ENCODE measurements at places on chromosomes 7 and 10. TPM values are rescaled to one million over a fixed set of nuclear protein-coding genes. Genes with fewer than 3 reads are reported as not detected.

DNA sequence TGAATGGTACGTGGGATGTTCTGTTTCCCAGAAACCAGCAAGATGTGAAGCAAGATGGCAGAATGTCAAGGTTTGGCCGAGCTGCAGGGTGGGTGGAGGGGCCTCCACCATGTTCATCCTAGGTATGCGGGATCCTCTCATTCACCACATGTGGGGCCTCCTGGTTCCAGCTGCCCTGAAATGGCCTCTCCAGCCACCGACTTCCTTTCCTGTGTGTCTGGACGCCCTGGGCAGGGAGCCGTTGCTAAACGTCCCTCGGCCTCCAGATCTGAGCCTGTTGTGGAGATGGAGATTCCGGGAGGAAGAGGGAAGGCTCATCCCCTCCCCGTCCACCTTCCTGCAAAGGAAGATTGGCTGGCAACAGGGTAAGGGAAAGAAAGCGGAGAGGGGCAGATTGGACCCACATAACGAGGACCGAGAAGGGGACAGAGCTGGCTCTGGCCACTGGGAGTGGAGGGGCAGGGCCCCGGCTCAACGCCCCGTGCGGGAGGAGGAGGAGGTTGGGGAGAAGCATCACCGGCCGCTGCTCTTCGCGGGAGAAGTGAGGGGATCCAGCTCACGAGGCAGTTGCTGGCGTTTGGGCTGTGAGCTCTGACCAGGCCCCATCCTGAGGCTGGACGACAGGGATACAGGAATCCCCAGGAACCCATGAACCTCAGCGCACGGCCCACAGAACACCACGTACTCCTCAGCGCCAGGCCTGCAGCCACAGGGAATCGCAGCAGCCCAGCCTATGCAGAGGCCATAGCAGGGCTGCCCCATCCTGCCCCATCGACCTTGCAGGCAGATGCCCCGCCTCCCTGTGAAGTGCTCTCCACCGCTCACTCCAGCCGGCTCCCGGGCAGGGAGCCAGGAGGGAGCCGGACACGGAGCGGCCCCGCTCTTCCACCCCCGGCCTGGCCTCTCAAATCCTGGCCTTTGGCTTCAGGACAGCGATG is 98.3 kb downstream of the FOXL3 start:
- DNase-seq: no peak

GRCh38 chr7:88566162-88566729 is 193.3 kb upstream of the ZNF804B start:
- DNase-seq: no peak

- DNase-seq: no peak
Observed at GRCh38 chr10:7561216-7561893, 105.4 kb downstream of the ITIH5 start.

- DNase-seq: no peak
Observed at GRCh38 chr7:27842094-27842692, 102.2 kb downstream of the TAX1BP1 start.

- peak; percentile 24 for DNase-seq
Observed at GRCh38 chr10:7445474-7446185, 34.8 kb upstream of the SFMBT2 start.

DNA sequence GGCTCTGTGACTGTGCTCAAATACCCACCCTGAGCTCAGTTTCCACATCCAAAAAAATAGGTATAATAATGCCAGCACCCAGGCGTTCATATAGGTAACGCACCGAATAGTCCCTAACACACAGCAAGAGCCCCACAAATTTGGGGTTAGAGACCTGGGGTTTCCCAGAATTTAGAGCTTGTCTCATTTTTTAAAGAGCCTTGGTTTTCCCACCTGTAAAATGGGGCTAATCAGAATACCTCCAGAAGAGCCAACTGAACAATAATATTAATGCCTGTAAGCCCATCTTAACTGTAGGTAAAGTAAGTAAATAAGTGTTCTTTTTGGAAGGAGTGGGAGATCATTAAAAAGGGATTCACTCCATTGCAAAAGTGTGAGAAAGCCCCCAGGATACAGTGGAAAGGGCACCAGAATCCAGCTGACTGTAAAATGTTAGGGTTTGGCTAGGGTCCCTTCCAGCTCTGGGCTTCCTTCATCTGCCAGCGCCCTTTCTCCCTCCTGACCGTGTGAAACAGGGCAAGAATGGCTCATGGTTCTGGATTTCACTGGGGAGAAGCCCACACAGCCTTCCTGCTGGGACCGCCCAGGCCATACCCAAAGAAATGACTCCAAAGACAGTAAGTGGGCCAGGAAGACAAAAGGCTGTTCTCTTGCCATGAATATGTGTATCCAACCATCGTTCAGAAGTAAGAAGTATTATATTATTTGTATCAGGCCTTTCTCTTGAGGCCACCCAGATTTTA is 2.1 kb downstream of the MTURN start:
- DNase-seq: no peak

KCP gene
- not detected for polyA plus RNA-seq

DNA sequence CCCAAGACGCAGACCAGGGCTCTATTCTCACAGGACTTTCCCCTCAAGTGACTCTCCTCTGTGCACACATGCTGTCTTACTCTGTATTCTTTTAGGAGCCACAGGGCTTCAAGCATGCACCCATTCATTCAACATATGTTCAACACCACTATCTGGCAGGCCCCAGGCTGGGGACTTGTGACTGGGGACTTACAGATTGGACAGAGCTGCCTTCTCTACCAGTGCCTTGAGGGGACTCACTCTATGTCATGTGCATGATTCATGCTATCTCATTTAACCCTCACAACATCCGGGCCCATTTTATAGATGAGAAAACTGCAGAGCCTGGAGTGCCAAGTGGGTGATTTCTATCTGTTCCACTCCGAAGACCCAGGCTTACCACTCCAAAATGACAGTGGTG is 34.3 kb downstream of the MYL10 start:
- no peak for DNase-seq

KEL gene
- polyA plus RNA-seq: not detected

EEPD1 gene
- 14.4 TPM for polyA plus RNA-seq

GRCh38 chr10:112137154-112137987 is 46.2 kb downstream of the GPAM start:
- peak; percentile 42 for DNase-seq

- no peak for DNase-seq
Observed at GRCh38 chr10:85666102-85666501, 700.5 kb downstream of the GRID1 start.

DNA sequence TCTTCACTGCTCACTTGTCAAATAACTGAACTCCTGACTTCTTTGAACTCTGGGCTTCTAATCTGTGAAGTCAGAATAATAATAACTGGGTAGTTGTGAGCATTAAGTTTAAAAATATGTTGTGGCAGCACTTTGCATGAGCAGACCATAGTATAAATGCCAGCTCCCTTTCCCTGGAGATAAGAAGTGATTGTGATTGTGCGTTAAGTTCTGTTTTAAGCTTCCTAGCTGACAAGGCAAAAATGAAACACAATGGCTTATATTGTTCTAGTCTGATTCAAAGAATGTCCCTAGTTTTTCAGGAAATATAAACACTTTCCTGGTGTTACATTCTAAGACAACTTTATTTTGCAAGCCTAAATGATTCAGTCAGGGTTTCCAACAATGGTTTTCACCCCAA is 61.8 kb downstream of the PTPRE start:
- no peak for DNase-seq

TSPAN15 gene
- 0.39 TPM for polyA plus RNA-seq

- DNase-seq: peak; percentile 40
Observed at GRCh38 chr10:104614245-104614831, 26.8 kb upstream of the SORCS3 start.

DNA sequence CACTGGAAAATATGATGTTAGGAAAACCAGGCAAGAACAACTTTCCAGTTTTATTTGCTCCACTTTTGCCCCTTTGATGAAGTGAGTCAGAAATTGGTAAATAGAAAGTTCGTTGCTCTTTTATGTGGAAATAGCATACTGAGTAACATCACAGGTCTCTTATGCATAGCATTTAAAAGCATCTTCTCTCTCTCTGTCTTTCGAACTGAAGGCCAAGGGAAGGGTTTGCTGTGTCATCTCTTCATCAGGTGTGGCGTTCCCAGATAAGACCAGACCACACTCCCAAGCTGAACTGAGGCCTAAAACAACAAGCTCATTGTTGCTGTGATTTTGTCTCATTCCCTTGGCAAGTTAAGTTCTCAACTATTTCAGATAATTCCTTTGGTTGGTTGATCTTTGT is 131.8 kb upstream of the GRB10 start:
- no peak for DNase-seq

GIMAP8 gene
- 12.0 TPM for polyA plus RNA-seq

TAS2R5 gene
- polyA plus RNA-seq: not detected

DNA sequence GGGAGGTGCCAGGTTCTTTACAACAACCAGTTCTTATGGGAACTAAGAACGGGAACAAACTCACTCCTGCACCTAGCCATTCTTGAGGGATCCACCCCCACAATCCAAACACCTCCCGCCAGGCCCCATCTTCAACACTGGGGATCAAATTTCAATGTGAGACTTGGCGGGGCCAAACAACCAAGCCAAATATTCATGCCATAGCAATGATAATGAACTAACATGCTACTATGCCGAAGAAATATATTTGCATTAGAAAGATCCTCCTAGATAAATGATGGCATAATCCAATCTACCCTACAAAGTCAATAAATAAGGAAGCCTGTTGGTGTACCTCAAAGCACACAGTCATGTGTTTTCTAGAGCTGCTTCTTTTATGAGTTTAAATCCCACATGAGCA is 57.6 kb downstream of the CCDC71L start:
- no peak for DNase-seq

CC2D2B gene
- polyA plus RNA-seq: 0.08 TPM

HTR7 gene
- 1.6 TPM for polyA plus RNA-seq

GRCh38 chr7:140810830-140811556 is 113.7 kb downstream of the BRAF start:
- DNase-seq: peak; percentile 60

- peak; percentile 41 for DNase-seq
Observed at GRCh38 chr7:112422842-112423496, 27.3 kb upstream of the IFRD1 start.

LRRD1 gene
- polyA plus RNA-seq: not detected

- DNase-seq: no peak
Observed at GRCh38 chr10:131249238-131249954, 62.1 kb downstream of the TCERG1L start.

PVRIG gene
- polyA plus RNA-seq: 0.38 TPM

- no peak for DNase-seq
Observed at GRCh38 chr10:29517352-29517923, 117.3 kb downstream of the SVIL start.

SHLD2 gene
- 10.2 TPM for polyA plus RNA-seq

DNA sequence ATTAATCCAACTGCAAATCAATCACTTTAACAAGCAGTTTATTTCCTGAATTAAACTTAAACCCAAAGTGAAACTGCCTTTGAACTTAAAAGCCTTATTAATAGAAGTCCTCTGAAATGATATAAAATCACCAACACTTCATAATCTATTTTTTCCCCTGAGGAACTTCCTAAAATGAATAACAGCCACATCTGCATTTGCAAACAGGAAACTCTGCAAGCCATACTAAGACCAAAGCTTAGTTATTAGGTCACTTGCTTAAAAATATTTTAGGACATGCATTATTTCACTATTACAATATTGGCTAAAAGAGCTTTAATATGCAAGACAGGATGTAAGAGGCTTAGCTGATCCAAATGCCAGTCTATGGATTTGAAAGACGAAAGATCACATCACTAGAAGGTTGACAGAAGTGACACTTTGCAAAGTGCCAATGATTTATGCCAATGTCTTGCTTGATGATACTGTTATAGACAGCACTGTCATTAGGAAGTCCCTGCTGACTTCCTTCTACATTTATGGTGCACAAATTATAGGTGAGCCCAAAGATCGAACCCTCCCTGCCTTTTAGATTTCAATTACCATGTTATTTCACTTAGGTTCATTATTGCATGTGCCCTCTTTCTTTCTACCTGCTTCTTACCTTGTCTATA is 99.9 kb upstream of the SKAP2 start:
- peak; percentile 3 for DNase-seq

PCLO gene
- not detected for polyA plus RNA-seq

EVX1 gene
- polyA plus RNA-seq: not detected

CNPY4 gene
- 6.2 TPM for polyA plus RNA-seq

GRCh38 chr7:28174901-28175661 is 5.5 kb downstream of the JAZF1 start:
- DNase-seq: no peak

DNA sequence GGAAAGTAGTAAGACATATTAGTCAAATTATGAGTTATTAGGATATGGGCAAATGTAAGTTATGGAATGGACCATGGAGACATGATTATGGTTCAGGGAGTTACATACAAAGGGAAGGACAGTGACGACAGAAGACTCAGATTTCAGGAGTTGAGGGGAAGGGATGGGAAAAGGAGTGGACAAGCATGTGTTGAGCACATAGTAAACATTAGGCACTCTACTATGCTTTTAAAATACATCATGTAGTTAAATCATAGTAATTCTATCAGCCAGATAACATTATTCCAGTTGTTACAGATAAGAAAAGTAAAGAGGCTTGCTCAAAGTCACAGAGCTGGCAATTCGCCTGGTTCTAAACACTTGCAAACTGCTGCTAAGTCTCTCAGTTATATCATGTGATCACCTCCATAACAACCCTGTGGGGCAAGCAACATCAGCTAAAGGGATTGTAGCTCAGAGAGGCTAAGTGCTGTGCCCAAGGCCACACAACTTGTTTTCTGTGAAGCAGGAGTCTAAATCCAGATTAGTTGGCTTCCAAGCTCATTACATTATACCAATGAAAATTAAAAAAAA is 115.2 kb upstream of the MDFIC start:
- no peak for DNase-seq

DNA sequence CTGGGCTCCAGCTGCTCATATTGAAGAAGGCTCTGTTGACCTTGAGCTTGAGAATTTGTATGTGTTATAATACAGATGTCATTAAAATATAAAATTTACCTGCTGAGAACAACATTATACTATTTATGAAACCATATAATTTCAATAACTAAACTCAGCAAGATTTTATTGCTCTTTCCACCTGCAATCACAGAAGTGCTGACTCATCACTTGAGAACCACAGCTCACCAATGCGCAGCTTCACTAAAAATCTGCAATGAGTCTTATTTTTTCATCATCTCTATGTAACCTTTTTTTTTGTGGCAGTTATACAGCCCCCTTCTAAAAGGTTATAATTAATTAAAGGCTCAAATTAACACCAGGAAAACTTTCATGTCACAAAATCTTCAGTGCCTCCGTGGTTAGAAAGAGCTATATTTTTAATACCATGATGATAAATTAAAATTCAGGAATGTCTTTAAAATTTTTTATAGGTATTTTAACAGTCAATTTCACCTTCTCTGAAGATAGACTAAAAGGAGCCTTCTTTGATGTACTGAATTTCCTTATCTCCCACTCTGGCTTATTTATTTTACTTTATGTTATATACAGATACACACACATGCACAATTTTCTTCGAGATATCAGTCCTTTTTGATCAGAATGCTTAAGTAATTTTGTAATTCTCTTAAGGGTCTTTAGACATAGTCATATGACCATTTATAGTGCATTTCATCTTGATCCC is 102.7 kb downstream of the EVX1 start:
- no peak for DNase-seq

DNA sequence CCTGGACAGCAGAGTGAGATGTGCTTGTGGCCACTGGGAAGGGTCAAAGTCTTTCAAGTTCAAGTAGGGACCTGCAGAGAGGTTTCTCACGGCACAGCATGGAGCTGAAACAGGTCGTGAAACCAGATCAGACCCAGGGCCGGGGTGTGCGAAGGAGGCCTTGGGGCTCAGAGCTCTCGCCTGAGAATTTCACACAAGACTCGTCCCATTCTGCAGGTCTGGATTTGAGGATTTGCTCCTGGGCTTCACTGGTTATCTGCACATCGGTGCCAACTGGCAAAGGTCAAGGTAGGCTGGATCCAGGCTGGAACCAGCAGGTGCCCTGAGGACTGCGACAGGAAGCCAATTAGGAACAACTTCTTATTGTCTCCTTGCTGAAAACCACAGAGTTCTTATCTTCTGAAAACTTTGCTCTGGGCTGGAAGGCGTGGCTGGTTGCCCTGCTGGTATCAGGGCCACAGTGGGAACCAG is 24.0 kb upstream of the GTF2I start:
- DNase-seq: no peak

All from CD14-positive monocyte (primary cell).